Activated T-cell treated with anti-CD3 and anti-CD28 coated beads for 24 hours (primary cell): ENCODE measurements at places on chromosomes 12 and 14.

DNA sequence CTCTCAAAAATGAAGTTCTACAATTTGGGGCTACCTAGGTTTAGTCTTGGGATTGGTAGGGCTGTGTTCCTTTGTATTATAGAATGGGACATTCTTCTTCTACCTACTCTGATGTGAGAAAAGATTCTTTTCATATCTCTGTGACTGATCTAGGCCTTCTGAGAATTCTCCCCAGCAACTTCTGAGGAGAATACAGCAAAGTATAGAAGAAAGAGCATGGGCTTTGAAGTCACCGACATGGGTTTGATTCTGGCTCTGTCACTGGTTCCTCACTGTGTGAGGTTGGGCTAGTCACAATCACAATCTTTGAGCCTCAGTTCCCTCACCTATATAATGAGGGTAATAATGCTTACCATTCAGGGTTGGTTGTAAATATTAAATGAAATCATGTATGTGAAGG, 5.0 kb downstream of the ATN1 start:
- no peak for DNase-seq

- DNase-seq, result no peak
Measured at GRCh38 chr14:95601650-95602049, 66.8 kb downstream of the GLRX5 start.

- no peak for DNase-seq
Measured at GRCh38 chr12:120932956-120933526, 28.9 kb upstream of the SPPL3 start.

DNA sequence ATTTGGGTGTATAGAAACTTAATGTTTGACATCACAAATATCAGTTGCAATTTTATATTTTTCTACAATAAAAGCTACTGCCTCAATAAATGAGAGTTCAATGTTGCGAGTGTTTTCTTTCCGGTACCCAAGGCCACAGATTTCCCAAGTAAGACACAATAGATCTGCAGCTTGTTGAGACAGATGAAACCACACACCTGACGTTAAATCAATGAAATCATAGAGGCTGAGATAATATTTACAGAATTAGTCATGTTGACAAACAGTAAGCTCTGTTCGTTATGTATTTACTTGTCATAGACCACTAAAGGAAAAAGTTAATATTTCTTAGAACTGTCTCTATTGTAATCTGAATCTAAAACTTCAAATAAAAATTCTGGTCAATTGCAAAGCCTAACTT, 49.2 kb upstream of the PTHLH start:
- DNase-seq, result no peak

GRCh38 chr12:124867401-124867930, 3.8 kb upstream of the SCARB1 start:
- no peak for DNase-seq

GRCh38 chr14:103155010-103155409, 31.7 kb downstream of the TNFAIP2 start:
- no peak for DNase-seq

DNA sequence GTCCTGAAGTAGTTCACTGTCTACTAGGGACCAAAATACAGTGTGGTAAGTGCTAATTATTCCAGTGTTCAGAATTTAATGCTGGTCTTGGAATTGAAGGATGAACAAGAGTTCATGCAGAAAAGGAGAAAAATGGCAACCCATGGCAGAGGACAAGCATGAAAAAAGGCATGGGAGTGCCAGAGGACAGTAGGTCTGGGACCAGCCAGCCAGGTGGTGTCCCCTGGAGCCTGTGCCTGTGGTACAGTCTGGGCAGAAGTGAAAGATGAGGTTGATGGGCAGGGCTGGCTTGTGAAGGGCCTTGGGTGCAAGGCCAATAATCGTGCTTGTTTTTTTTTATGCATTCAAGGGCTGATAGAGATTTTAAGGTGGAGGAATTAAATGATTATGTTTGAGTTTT, 21.0 kb downstream of the C12orf75 start:
- no peak for DNase-seq

GRCh38 chr14:31716208-31716607, 155.0 kb downstream of the NUBPL start:
- DNase-seq, result no peak

GRCh38 chr14:23450379-23450778, 14.9 kb upstream of the MYH7 start:
- DNase-seq, result no peak

- DNase-seq, result no peak
Measured at GRCh38 chr12:115004470-115005146, 320.6 kb upstream of the TBX3 start.

DNA sequence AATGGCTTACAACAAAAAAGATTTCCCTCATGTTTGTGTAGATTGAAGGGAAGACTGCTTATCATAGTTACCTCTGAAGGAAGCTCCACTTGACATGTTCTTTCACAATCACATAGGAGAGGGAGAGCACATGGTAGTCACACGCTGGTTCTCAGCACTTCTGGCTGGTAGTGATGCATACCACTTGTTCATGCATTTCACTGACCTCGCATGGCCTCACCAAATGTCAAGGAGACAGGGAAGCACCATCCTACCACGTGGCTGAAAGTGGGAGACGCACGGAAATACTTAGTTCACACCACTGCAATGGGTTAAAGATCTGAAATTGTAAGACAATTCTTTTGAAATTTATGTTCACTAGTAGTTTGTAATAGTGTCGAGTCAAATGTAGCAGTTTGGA, 74.0 kb downstream of the PDE3A start:
- DNase-seq, result no peak

- no peak for DNase-seq
Measured at GRCh38 chr14:52877628-52878027, 73.2 kb downstream of the FERMT2 start.

DNA sequence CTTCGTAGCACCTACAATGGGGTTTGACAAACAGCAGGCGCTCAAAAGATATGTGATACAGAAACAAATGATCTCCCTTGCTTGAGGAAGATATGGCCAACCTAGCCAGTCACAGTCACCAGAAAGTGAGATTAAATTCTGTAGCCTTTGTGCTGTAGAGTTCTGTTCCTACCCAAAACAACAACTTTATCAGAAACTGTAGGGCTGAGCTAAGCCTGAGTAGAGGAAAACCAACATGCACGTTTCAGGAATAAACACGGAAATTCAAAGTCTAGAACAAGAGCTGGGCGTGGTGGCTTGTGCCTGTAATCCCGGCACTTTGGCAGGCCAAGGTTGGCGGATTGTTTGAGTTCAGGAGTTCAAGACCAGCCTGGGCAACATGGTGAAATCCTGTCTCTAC, 23.0 kb downstream of the AICDA start:
- no peak for DNase-seq
